ENCODE measurements at places on chromosomes 5 and 9.

GRCh38 chr5:104998572-104998971, 1436.0 kb upstream of the NUDT12 start:
- no peak for DNase-seq

DNA sequence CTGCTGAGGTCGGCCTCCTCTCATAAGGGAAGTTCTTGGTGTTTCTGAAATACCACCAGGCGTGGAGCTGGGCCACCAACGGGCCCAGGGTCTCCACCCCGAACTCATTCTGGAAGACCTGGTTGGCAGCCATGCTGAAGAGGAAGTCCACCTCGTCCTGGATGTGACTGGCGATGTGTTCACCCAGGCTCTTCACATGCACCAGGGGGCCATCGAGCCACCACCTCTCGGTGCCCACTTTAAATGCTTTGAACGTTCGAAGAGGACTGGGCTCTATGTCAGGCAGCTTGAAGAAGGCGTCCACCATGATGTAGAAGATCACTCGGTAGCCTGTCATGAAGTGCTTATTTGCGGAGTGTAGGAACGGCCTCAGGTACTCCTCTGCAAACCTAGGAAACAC, 15.1 kb downstream of the GLT6D1 start:
- no peak for DNase-seq

- DNase-seq, result no peak
Measured at GRCh38 chr5:174155706-174156105, 110.2 kb downstream of the NSG2 start.

- no peak for DNase-seq
Measured at GRCh38 chr5:29051509-29051908, 2013.1 kb upstream of the CDH9 start.

DNA sequence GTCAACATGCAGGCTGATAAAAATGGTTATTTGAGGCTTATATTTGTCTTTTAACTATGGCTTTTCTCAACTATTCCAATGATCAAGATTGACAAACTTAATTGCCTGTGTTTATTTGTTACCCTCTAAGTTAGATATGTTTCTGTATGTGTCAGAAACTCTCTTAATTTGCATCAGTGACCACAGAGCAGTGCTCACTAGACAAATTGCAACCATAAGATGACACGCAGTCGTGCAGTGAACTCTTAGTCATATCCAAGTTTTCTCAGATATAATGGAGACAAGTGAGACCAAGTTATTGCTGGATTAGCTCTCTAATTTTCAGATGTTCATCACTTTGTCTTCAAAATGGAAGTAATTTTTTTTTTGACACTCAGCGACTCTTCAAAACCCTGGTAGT, 342.2 kb upstream of the RFX3 start:
- no peak for DNase-seq

- no peak for DNase-seq
Measured at GRCh38 chr5:134994560-134995156, 27.0 kb downstream of the CATSPER3 start.

DNA sequence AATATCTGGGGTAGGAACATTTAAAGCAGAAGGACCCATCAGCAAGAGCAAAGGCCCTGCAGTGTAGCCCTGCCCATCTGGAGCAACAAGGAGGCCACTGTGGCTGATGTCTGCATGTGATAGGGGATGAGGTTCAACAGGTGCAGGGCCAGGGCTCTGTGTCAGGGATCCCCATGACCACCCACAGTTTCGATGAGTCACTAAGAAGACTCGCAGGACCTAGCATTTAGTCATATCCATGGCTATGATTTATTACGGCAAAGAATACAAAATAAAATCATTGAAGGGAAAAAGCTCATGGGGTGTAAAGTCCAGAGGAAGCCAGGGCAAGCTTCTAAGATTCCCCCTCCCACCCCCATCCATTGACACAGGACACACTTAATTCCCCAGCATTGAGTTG, 188.6 kb downstream of the ADGRV1 start:
- DNase-seq, result no peak

DNA sequence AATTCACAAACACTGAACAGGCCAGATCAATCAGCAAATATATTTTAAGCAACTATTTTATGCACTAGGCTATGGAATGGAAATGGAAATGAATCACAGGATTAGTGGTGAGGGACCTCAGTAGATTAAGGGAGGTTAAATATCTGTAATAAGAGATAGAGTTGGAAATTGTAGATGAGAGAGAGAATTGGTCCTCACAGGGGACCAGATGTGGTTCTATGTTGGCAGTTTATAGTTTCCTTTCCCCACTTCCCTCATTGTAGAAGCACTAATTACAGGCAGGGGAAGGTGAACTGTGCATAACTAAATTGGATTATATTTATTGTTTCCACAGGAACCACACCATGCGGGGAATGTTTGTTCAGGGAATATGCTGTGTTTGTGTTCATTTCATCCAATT, 496.2 kb downstream of the ARHGEF28 start:
- DNase-seq, result no peak

- DNase-seq, result no peak
Measured at GRCh38 chr9:14314424-14314928, 535 bp upstream of the NFIB start.

- no peak for DNase-seq
Measured at GRCh38 chr9:134182554-134183085, 18.3 kb upstream of the RNU6ATAC start.

DNA sequence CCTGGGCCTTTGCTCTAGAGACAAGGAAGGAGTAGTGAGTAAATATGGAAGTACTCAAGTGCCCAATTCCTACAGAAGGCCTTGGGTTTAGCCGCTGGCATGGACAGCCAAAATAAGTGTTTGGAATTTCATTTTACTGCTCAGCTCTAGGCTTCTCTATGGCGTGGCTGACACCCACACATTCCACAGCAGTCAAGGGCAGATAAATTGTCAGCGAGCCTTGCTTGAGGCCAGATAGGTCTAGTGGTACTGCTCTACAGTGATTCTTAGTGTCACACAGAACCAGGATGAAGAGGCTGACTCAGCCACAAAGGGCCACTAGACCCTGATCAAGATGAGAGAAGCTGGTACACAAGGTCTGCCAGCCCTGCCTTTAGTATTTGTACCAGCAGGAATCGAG, 111.0 kb upstream of the NFIB start:
- no peak for DNase-seq

GRCh38 chr5:58108511-58108910, 351.4 kb downstream of the PLK2 start:
- DNase-seq, result no peak

DNA sequence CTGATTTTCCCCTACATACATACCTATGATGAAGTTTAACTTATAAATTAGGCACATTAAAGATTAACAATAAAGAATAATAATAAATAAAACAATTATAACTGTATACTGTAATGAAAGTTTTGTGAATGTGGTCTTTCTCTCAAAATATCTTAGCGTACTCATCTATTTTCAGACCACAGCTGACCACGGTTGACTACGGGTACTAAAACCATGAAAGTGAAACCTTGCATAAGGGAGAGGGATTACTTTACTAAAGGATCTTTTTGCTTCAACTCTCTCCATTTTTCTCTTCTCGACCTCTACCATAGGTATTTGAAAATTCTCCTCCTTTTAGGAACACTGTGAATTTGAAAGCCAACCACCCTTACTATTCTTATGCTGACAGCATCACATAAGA, 475.5 kb downstream of the CETN3 start:
- no peak for DNase-seq

- peak; percentile 36 for DNase-seq
Measured at GRCh38 chr5:142063878-142064331, 44.7 kb upstream of the NDFIP1 start.

- DNase-seq, result no peak
Measured at GRCh38 chr9:114035845-114036801, 42.0 kb downstream of the AMBP start.

- no peak for DNase-seq
Measured at GRCh38 chr5:54007827-54008777, 302.3 kb downstream of the ARL15 start.

DNA sequence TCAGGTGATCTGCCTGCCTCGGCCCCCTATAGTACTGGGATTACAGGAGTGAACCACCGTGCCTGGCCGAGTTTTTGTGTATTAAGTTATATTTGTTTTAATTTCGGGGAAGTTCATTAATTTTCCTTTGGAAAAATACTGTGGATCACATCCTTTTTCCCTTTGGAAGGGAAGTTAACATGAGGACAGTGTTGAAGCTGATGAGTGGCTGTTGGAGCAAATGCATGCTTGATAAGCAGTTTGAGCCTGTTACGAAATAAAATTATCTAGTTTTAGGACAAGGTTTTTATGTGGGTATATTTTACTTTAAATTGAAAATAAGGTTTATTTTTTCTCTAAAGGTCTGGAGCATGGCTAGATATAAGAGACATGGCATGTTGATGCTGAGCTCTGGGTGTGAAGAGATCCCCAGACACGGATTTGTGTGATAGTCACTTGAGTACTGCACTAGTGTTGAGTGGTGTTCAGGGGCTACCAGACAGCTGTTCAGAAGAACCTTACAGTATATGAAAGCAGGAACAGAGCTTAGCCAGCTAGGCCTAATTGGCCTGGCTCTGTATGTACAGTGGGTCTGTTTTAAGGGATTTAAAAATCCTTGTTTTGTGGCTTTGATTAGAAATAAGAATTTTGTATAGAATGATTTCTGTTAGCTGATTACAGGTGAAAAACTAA, 17.4 kb downstream of the LMNB1 start:
- DNase-seq, result no peak

DNA sequence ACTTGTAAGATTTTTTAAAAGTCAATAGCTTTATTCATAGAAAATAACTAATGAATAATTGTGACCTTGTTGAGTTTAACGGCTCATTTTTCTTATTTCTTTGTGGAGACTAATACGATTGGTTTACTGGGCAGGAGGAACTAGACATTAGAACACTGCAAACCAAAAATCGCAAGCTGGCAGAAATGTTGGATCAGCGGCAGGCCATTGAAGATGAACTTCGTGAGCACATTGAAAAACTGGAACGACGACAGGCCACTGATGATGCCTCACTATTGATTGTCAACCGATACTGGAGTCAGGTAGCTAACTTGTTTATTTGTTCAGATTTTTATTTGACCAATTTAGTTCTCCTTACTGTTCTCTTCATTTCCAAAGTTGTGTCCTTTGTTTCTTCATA, 6.4 kb downstream of the RNF20 start:
- DNase-seq, result no peak

- DNase-seq, result no peak
Measured at GRCh38 chr5:82828211-82828610, 249.0 kb downstream of the TMEM167A start.

GRCh38 chr5:75964008-75964407, 119.2 kb upstream of the SV2C start:
- DNase-seq, result no peak

- DNase-seq, result no peak
Measured at GRCh38 chr9:92312887-92313623, 12.1 kb downstream of the NOL8 start.

DNA sequence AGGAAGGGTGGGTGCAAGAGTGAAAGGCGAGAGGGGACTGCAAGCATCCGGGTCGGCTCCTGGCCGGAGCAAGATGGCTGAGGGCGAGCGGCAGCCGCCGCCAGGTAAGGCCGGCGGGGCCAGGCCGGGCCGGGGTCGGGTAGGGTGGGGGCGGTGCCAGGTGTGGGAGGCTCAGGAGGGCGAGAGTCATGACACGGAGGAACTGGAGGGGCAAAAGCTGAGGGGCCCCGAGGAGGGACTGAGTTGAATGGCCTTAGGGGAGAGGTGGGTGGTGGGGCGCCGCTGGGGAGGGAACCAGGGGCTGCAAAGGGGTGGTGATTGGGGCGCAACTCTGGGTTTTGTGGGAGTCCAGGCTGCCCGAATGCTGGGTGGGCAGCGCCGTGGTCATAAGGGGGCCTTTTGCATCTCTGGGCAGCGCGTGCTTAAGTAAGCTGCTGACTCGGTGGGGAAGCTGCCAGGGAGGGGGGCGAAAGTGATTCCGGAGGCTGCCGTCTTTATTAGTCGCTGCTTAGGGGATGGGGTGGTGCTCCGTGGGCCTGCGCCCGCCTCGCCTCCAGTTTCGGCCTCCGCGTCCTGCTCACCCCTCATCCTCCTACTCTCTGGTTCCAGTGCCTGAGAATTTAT, 425 bp downstream of the PTPA start:
- no peak for DNase-seq

- no peak for DNase-seq
Measured at GRCh38 chr5:2272755-2273154, 390.0 kb upstream of the IRX4 start.

- DNase-seq, result no peak
Measured at GRCh38 chr9:93173365-93174051, 10.4 kb upstream of the WNK2 start.

DNA sequence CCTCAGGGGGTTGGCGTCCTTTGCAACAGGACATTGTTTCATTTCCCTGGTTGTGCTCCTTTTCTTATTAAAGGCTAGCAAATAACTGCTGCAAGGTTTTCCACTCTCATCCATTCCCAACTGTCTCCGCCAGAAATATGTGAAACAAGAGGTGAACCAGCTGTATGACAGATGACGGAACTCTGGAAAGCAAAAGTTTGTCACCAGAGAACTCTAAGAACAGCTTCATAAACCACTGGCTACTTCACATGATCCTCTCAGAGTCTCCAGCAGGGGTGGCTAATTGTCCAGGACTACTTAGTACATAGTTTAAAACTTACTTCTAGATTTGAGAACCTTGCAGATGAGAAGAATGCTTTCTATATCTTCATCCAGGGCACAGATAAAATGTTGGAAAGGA, 195.9 kb upstream of the RAD23B start:
- no peak for DNase-seq

DNA sequence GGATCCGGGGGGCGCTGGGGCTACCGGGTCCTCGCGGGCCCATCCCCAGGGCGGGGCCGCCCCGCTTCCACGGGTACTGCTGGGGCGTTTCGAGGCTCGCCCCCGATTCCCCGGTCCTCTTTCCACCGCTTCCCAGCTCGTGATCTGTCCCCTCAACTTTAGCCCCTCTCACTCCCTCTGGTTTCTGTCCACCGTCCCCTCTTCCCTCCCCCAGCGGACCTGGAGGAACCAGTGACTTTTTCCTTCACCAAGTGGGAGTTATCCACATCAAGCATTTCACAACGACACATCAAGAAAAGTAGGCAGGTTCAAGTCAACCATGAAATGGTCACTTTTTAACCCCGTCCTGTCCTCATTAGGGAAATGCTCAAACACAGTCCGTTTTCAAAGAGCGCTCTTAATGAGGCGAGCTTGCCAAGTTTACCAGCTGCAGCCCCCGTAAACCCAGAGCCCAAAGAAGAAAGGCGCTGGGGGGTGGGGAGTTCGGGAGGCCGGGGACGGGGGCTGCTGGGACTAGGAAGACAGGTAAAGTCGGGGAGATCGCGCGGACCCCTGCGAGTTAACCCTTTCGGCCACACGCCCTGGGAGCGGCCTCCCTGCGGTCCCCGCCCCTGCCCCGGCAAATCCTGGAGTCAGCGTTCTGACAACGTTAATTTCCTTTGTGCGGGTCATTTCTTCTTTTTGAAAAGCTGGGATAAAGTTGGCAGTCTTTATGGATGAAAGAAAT, 2.1 kb upstream of the NFIB start:
- DNase-seq, result no peak

DNA sequence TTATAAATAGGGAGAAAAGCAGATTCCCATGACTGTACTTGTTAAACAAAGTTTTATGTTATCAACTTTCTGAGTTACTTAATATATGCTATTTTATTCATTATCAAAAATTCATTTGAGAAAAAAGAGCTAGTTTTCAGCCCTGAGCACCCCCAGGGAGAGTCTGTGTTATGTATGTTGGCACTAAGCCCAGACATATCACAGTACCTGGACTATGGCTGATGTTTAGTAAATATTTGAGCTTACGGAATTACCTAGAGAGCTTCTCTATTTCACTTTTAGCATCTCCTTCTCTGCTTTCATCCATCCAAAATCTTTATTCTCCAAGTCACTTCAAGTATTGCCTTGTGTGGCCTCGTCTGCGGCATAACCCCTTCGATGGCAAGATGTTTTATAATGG, 225.9 kb upstream of the PCSK5 start:
- no peak for DNase-seq

Data from GM04503 (cell line).